Eye (tissue), 1 donor: ENCODE measurements at places on chromosomes 1 and 21.

GRCh38 chr1:201591981-201592380 is 53.1 kb downstream of the NAV1 start:
- no peak for DNase-seq

GRCh38 chr1:233584376-233584775 is 29.5 kb upstream of the KCNK1 start:
- no peak for DNase-seq

- peak; percentile 81 for DNase-seq
Observed at GRCh38 chr1:18657506-18658201, 27.0 kb downstream of the PAX7 start.

DNA sequence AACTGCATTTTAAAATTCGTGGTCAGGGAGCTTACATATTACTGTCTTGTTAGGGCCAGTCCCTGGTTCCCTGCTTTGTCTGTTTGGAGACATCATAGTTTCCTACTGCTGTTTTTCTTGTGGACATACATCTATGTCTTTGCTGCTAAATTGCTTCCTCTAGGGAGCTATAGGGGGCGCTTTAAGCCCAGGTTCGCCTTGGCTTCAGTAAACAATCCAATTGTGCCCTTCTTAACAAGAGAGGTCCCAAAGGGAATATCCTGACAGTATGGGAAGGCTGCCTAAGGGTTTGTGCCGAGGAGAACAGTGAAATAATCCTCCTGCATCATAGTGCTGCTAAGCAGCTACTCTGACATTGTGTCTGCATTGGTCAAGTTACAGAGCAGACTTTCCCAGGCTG is 112.5 kb downstream of the USH2A start:
- DNase-seq, result peak; percentile 40

DNA sequence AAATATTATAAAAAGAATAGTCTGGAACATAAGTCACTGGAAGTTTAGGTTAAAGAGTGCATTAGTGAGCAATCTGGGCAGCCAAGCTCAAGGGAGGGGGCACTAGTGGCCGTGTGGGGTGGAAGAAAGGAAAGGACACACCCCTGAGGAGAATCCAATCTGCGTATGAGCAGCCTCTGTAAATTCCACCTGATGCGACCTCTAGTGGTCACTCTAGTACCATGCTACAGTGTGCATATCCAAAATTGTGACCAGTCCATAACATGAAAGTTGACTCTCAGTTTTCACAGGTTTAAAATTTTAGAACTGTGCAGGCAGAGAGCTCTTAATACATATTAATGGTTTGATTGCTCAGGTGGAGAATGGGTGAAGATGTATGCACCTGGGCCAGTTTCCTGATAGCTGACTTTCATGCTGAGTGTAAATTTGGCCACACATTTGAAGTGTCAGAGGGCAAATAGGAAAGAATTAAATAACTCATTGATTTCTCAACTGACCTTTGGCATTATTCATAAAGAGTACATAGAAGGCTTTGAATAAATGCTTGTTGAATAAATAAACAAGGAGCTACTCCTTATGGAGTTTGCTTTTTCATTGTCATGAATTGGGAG is 105.9 kb upstream of the C21orf91 start:
- DNase-seq, result peak; percentile 82

DNA sequence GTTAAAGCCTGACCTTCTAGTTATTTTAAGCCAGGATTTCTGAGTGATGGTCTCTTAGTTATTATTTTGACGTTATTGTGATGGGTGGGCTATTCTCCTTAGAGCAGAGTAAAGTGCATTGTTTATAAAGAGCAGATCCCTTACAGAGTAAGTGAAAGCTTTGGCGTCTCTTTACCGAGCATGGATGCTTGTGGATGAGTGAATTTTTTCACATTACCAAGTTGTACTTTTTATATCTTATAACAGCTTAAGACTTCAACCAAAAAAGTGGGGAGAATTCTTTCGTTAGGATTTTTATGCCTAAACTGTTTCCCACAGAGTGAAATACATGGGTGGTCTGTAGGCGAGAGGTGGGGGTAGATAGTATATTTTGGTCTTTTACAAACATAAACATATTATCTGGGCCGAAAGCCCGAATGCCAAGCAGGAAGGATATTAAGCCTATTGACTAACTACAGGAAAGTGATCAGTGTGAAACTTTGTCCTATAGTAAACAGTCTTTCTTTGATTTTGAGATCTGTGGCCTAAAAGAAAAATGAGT is 279.1 kb upstream of the C1orf105 start:
- peak; percentile 62 for DNase-seq

DNA sequence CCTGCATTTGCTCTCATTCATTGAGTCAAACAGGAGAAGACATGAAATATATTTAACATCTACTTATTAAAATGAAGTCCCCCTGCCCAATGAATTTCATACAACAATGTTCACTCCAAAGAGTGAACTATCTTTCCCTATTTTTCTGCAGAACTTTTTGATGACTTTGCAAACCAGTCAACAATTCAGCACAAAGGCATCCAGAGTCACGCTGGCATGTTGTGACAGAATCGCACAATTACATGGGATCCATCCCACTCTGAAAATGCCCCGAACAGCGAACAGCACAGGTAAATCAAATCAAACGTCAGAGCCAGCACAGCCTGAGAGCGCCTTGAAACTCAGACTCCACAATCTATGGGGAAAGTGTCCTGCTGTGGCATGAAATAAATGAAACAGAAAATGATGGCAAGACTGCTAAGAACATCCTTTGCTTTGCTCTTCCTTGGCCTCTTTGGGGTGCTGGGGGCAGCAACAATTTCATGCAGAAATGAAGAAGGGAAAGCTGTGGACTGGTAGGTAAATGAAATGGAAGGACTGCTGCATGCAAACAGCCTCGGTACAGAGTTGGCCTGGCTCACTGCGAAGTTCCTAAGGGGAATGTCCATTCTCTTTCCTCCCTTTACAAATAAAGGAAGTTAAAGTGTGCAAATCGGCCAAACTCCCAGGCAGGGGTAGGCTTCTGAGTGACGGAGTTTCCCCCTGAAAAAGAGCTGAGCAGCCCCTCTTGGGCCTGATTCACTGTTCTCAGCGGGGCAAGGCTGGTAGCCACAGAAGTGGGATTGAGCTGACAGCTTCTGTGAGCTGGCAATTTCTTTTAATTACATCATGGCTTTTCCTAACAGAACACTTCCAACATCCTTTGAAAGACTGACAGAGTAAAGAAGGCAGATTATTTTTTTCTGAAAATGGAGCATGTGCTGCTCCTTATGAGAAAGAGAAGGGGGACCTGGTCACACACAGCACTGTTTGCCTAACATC is at the start of gene DNASE2B:
TSS of gene DNASE2B (plus strand) at position 310 of the 981 bp plus-strand sequence. CDS start at position 391, 81 bp downstream.
- no peak for DNase-seq

GRCh38 chr1:1194723-1195122 is 11.7 kb downstream of the TNFRSF18 start:
- DNase-seq, result no peak

GRCh38 chr1:20389571-20389970 is 96.4 kb downstream of the CAMK2N1 start:
- DNase-seq, result no peak

- DNase-seq, result no peak
Observed at GRCh38 chr1:66250478-66250877, 283.5 kb upstream of the SGIP1 start.

DNA sequence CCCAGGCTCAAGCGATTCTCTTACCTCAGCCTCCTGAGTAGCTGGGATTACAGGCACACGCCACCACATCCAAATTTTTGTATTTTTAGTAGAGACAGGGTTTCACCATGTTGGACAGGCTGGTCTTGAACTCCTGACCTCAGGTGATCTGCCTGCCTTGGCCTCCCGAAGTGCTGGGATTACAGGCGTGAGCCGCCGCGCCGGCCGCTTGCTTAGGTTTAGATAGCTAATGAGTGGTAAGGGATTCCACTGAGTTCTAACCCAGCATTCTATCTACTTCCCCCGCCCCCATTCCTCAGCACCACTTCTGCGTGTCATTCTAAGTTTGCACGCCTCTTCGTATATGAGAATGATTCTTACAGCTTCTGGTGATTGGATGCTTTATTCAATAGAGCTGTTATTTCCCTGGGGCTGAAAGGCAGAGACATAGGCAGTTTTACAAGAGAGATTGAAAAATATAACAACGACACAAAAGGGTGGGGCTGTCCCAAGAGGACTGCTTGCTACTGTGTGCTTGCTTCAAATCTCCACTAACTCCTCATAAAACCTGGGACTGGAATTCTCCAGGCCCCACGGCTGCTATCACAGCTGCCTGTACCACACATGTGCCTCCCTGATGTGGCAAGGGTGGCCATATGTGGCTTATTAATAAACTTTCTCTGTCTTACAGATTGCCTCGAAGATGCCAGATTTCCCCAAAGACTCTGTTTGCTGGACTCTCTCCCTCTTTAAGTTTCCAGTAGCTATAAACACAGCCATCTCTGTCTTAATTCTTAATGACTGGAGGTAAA is 23.7 kb upstream of the GREM2 start:
- DNase-seq, result no peak

GRCh38 chr1:226526801-226527595 is 21.6 kb upstream of the STUM start:
- no peak for DNase-seq

- DNase-seq, result no peak
Observed at GRCh38 chr1:166811691-166812090, 27.6 kb upstream of the POGK start.

DNA sequence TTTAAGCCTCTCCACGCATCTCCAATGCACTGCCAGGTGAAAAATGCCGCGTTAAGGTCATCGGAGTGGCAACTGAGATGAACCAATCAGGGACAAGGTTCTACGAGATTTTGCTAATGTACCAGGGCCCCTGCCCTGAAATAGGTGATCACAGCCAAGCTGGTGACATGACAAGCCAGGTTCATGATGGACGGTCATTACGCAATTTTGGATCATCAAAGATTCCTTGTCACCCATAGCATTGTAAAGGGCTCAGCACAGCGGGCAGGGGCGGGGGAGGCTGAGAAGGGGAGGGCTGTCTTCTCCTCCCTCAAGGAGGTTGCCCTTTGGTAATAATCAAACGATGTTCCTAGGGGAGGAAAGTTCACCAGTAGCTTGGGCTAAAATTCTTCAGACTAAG is 475.5 kb downstream of the NPHP4 start:
- no peak for DNase-seq

- DNase-seq, result no peak
Observed at GRCh38 chr21:20968391-20968790, 29.8 kb upstream of the NCAM2 start.

DNA sequence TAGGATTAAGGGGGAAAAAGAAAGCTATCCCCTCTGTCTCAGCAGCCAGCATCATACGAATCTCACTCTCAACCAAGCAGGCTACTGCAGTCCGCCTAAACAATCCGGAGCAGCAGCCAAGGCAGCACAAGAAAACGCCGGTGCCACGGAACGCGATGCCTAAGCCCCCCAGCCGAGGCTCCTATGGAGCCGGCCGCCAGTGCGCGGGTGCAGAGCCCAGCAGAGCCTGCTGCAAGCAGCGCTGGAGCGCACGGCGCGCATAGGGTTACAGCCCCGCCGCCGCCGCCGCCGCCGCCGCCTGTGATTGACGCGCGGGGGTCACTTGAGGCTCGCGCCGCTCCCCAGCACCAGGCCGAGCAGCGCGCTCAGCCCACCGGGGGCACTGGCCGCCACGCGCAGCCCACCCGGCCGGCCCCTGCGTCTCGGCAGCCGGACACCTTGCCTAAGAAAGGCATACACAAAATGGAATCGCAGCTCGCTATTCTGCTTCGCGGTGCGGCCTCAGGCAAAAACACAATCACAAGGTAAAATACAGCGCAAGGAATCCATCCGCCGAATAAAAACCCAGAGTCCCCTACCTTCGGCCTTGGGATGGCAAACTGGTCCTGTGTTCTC is 780 bp downstream of the HIVEP3 start:
- peak; percentile 80 for DNase-seq
